Esophagus squamous epithelium (tissue), 5 donors: ENCODE measurements at places on chromosomes 2 and 18.

- no peak for DNase-seq
Measured at GRCh38 chr2:231923010-231923344, 3.2 kb downstream of the NPPC start.

DNA sequence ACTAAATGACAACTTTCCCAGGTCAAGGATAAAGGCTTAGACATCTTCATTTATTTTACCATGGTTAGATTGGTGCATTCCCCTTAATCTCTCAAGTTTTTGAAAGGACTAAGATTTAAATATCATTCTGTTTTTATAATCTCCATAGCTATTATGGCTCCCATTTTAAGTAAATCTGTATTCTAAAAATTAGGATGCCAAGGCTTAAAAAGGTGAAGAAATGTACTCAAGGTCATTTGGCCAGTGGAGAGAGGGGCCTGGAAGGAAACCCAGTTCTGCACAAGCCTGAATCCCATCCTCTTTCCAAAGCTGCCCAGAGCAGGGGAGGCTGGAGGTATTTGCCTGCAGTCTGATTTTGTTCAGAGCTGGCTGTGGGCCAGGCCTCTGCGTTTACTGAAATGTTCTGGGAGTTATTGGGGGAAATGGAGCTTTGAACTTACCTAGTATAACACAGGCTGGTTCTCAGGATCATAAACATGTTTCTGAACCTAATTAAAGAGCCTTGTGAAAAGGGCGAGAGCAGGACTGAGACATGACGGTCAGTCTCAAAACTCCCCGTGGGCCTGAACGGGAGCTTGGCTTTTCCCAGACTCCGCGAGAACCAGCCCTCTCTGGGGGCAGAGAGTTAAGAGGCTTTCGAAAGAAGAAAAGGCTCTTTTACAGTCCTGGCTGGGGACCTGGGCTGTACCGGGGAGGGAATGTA is 85.6 kb downstream of the DDX1 start:
- DNase-seq = no peak

GRCh38 chr2:28281739-28282138 is 110.9 kb upstream of the FOSL2 start:
- DNase-seq = no peak

DNA sequence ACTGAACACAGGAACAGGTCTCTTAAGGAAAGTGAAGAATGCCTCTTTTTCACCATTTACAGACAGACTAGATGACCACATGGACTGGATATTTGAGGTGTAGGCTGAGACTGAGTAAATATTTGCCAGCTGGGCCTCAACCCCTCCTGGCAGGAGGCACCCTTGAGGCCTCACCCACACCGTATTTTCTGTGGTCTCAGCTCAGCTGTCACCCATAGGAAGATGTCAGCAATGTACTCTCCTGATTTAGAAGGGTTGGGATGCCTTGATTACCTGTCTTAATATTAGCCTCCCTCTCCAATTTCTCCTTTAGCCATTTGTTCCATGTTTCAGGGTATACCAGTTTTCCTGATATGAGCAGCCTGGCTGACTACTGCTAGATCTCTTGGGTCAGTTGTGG is 20.3 kb downstream of the ADCYAP1 start:
- no peak for DNase-seq

DNA sequence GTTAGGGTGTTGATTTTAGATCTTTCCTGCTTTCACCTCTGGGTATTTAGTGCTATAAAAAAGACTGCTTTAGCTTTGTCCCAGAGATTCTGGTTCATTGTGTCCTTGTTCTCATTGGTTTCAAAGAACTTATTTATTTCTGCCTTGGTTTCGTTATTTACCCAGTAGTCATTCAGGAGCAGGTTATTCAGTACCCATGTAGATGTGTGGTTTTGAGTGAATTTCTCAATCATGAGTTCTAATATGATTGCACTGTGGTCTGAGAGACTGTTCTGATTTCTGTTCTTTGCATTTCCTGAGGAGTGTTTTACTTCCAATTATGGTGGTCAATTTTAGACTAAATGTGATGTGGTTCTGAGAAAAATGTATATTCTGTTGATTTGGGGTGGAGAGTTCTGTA is 167.1 kb upstream of the KYNU start:
- no peak for DNase-seq

DNA sequence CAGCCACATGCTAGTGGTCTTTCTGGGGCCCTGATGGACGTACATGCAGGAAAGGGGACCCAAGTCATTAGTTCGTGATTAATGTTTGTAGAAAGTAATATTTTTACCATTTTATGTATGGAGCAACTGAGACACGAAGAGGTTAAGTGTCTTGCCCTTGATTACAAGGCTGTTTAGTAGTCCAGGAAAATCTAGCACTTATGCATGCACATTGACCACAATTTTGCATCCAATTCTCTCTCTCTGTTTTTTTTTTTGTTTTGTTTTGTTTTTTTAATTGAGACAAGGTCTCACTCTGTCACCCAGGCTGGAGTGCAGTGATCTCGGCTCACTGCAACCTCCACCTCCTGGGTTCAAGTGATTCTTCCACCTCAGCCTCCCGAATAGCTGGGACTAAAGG is 8.3 kb upstream of the GATA6 start:
- no peak for DNase-seq

DNA sequence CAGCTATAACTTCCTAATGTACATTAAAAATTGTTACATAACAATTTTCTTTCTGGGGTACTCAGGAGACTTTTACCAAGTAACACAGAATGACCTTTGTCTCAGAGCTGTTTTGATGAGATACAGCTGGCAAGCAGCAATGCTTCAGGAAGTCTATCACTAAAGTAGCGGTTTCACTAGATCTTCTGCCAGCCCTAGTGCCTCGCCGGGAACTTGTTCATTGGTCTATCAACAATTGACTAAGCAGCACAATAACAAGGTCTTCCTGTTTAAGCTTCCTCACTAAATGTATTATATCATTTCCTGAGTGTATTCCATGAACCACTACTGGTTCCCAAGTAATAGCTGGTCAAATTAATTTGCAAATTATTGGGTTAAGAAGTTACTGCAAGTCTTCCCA is 69.2 kb downstream of the TRIP12 start:
- peak; percentile 2 for DNase-seq

DNA sequence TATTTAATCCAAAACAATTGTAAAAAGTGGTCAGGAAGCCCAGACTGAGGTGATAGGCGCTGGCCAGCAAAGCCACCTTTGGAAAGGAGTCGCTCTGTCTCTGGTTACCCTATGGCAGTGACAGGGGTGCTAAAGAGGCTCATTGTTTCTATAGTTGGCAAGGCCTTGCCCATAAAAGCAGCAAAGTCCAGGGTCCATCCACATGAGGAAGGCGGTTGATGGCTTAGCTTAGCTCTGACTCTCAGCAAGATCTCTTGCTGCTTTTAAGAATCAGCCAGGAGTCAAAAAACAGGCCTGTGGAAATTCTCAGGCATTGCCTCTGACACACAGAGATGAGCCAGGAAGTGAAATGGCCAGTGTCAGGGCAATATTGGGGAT is 57.8 kb upstream of the CYP26B1 start:
- no peak for DNase-seq

DNA sequence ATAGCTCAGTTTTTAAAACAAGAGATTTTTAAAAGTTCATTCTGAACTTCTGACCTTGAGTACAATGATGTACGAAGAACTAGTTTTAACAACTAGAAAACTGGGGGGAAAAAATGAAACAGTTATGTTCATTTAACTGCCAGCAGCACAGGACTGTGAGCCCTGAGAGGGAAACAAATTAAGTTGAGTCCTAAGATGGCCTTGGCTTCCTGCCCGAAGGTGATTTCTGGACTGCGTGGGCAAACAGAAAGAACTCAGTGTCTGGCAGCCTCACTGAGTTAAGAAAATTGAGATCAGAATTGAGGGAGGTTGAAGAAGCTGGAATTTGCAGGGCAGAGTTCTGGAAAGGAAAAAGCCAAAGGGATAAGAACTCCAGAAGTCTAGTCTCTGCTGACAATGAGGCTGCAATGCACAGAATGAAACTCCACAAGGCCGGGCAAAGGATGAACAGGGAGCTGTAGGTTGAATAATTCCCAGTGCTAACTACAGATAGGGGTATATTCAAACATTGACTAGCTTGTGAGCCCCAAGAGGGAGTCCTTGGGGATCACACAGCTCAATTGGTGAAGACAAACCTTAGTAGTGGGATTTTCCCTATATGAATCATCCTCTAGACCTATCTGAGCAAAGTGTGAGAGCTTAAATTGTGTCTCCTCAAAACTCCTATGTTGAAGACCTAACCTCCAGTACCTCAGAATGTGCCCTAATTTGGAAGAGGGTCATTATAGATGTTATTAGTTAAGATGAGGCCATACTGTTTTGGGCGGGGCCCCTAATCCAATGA is 13.1 kb upstream of the CRACDL start:
- DNase-seq = no peak

DNA sequence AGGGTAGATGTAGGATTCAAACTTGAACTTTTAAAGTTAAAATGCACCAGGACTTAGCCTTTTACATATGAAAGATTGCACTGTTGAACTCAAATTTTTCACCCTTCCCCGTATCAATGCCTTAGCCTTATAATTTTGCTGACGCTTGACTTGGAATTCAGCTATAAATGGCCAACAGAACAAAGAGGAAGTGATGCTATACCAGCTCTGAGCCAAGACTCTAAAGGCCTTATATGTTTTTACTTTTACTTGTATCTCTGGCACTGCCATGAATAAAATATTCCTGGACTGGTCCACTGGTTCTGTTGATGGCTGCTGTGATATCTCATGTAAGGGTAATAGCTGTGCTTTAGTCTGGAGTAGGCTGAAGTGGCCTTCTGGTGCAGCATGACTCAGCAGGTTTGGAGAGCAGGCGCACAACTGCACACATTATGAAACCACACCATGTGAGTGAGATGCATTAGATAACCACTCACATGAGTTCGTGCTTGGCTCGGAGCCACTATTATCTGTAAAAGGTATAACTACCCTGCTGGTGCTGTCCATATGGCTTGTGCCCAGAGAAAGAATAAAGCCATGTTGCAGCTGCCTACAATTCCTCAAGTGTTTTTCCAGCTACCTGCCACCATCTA is 8.4 kb upstream of the IER3IP1 start:
- DNase-seq = no peak

GRCh38 chr2:57207191-57207590 is 839.4 kb upstream of the VRK2 start:
- DNase-seq = no peak

DNA sequence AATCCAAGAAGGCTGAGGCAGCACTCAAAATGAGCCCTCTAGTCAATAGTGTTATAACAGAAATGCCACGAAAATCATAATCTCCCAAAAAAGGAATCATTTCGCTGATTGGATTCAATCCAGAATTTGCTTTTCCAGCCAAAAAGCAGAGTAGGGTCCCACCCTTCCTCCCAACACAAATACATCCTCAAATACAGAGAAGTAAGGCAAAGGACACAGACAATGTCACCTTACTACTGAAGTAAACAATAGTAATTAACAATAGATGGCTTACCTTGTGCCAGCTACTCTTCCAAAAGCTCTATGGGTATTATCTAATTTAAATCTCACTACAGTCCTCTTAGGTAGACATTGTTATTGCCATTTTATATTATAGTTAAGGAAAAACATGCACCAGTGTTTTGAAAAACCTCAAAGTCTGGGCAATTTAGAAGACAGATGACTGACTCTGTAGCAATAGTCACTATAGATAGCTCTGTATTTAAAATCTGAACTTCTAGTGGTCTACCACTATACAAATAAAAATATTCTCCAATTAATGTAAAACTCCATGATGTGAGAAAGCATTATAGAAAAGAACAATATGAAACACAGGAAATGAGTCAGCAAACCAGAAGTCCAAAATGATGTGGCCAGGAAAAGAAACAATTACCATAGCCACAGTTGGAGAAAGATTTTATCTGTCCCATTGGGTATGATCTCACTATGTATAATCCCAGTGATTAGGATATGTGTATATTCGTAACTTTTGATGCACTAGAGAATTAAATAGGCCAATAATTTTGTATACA is 305.0 kb upstream of the ERBB4 start:
- DNase-seq = no peak

DNA sequence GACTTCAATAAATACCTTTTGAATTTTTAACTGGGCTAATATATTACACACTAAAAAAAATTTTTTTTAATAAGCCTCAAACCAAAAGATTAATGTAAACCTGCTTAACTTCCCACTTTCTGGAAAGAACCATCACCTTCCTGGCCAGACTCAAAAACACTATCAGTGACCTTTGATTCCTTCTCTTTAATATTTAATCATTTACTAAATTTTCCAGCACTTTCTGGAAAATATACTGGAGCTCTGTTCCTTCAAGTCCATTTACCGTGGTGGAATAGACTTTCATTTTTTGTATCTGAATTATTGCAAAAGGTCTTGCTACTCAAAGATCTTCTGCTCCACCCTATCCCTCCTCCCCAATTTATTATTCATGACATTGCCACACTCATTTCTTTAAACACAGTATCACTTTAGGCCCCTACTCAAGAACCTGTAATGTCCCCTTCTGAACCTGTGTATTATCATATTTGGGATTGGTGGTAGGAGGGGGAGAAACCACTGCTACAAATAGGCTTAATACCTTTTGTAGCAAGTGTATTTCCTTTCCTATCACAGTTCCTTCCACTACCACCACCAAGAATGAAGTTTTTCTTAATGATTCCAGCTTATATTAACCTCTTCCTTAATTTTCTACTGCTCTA is 7.4 kb downstream of the PPP4R3B start:
- DNase-seq = no peak

DNA sequence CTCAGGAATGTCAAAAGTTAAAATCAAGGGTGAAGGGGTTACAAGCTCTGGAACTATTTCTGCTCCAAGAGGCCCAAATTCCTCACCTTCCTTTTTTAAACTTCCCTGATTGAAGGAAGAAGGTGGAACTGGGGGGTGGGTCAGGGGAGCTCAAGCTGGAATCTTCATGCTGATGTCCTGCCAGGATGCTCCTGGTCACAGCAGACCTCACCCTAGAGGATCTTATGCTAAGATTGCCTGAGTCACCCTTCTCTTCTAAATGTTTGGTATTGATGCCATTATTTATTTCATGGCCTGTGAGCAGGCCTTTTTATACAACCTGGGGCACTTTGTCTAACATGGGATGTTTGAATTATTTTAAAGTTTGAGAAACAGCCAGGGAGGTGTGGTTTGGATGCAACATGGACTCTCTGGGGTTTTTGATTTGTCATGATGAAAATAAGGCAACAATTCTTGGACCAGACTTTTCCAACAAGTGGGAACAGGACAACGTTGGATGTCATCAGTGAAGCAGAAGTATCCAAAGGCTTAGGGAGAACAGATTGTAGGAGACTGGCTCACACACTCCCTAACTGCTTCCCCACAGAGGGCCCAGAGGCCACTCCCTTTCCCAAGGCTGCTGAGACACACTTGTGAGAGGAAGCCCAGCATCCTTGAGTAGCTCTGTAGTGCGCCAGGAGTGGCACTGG is 420.2 kb upstream of the MEX3C start:
- DNase-seq = no peak

GRCh38 chr2:168119515-168120141 is 127.8 kb downstream of the STK39 start:
- no peak for DNase-seq

DNA sequence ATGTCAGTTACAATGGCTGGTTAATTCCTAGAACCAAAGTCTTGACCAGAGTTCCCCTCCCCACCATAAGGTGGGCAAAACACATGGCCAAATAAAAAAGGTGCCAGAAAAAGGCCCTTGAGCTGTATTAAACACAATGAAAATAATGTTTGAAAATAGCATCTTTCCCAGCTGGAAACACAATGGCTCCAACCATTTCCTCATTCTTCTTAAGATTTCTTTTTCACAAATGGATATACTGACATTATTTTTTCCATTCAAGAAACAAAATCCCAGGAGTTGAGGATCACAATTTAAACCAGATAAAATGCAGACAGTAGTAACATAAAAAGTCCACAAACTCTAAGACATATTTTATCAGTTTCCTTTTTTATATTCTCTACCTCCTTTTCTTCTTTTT is 143.8 kb downstream of the EXOC6B start:
- no peak for DNase-seq
